Stimulated activated CD4-positive, alpha-beta T cell treated with anti-CD3 and anti-CD28 coated beads, Interleukin-4, amount 100 ng/mL, for 4 hours (primary cell): ENCODE measurements at places on chromosomes 4 and X.

- no peak for DNase-seq
Measured at GRCh38 chr4:84924434-84924833, 42.1 kb downstream of the WDFY3 start.

DNA sequence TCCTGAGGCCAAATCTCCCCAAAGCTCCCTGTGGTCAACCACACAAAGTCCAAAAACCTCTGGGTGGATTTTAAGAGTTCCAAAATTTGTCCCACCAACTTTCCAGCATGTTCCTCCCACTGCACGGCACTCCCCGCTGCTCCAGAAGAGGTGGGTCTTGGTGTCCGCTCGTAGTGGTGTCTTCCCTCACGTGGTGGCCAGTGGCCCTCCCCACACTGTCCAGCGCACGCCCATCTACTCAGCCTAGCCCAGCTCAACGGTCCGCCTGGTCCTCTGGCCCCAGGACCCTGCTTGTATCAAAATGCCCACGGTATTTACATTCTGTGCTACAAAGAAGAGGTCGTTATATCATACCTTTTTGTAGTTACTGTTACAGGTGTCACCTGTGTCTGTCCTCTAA is 83.5 kb downstream of the NSUN7 start:
- DNase-seq: no peak

GRCh38 chr4:39609454-39609931 is 29.2 kb downstream of the SMIM14 start:
- DNase-seq: no peak

DNA sequence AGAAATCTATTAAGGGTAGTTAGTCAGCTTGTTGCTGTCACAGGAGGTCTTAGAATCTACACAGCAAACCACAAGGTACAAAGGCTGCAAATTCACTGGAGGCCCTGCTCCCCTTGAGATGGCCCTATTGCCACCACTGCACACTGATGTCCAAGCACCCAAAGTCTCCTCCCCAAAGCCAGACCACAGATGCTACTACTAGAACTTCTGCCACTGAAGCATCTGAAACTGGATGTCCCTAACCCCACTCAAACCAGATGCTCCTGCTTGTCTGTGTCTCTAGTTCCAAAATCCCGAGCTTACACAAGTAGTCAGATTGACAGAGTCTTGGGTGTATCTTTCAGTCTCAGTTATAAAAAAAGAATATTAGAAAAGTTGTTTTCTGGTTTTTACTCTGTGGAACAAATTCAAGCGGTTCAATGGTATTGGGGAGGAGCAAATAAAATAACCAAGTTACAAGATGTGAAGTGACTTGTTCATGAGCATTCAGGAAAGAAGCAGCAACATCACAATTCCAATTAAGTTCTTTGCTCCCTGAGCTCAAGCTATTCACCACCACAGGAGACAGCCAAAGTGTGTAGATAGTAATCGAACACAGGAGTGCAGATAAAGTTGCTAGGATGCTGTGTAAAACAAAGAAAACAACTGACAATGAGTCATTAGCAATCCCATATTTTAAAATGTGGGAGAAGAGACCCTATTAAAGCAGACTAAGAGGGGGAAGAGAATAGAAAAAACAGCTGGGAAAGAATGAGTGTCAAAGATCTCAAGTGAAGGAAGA is 352.3 kb downstream of the PDGFC start:
- no peak for DNase-seq

GRCh38 chr4:53015681-53016080 is 153.6 kb downstream of the RASL11B start:
- no peak for DNase-seq

DNA sequence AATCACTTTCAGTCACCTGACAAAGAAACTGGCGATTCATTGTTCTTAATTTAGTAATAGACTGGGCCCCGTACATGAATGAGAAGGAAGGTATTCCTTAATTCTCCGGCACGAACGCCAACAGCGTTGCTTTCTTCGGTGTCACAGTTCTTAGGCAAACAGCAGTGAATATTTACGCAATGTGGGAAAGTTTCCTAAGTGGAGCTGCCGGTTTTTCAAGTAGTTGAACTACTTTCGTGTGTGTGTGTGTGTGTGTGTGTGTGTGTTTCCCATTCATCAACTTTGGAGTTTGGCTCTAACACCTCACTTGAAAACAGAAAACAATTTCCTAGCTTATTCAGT is 651 bp downstream of the NXT2 start:
- no peak for DNase-seq

DNA sequence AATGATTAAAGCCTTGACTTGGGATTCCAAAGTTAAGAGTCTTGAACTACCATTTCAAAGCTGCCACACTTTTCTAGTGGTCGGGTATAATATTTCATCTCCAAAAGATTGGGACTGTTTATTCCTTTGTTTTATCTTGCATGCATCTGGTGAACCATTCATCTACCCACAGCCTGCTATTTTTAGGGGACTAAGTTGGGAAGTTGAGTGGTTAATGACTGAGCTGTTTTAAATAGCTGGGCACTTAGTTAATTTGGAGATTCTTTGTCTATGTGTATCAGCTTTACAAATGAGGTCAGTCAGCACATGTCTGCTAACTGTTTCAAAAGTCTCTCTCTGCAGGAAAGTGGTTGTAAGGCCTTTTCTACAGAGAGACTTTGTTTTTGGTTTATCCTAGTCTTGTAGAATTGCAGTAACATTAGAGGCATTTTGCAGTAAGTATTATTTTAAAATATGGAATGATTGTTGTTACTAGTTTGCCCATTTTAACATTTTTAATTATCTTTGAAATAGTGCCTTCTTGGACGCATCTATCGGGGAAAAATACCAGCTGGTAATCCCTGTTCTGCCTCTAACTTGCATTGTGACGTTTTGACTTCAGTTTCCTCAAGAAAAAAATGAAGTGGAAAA is 8.2 kb downstream of the BMP2K start:
- no peak for DNase-seq

DNA sequence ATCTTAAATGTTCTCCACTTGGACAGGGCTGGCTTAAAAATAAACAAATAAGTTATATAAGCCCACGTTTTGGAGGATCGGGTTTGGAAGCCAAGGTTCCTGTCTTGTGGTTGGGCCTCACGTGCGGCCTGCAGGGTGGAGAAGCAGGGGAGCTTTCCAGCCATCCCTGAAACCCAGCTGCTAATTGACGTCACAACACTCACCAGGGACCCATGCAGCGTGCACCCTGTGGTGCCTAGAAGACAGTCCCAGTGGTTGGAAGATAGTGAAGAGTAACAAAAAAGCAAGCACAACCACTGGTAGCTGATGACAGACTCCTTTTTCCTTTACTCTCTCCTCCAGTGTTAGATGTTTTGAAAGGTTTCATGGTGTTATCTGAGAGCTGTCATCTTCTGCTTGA is 142.0 kb upstream of the RBPJ start:
- DNase-seq: no peak

DNA sequence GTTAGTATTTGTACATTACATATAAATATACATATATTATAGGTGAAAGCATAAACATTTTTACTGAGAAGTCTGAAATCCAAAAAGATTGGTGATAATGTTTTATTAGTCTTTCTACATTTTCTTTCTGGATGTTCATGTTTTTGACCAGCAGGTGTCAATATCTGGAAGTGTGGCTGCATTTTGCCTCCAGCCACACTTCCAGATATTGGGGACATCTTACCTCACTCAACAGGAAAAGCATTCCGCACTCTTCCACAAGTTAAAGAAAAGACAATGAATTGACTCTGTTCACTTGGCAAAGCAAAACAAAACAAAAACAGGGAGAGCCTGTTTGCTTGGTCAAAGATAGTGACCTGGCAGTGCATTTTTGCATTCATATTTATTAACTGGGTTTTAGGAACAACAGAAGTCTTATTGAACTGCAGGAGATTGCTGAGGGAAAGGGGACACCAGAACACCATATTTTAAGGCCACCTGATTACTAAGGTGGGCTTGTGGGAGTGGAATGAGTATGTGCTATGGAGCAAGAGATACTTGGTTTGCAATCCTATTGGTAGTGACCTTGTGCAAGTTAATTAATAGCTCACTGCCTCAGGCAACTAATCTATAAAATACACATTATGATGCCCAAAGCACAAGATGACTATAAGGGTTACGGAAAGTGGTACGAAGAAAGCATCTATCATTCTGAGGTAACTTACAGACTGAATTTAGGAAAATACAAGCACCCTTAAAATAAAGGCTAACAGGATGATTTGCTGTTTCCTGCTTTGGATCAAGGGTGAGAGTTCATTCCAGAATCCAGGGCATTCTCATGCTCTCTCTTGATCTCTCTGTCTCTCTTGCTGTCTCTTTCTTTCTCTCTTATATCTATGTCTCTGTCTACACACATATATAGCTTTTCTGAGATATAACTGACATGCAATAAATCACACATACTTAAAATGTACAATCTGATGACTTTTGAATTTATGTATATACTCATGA is 389.9 kb upstream of the EMCN start:
- no peak for DNase-seq

- peak; percentile 29 for DNase-seq
Measured at GRCh38 chr4:174522183-174523024, at the start of gene HPGD. Gene HPGD, minus strand, starts transcription at chr4:174522488. Its CDS starts 37 bp downstream, at chr4:174522451.

DNA sequence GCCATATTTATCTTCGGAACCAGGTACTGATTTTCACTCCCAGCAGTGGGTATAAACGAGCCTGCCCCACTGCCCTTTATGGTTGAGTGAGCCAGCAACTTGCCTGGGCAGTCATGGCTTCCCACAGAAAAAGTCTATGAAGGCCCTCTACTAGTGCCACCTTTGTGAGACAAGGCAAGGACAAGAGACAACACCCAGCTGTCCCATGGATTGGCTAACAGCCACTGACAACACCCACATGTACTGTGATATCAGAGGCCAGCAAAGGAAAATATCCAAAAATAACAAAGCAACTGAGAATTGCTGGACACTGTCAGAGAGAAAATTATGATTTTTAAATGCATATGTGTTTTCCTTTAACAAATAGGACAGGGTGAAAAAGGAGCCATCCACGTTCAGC is 248.4 kb upstream of the TTC29 start:
- DNase-seq: no peak

- DNase-seq: no peak
Measured at GRCh38 chr4:6307230-6307629, 37.6 kb downstream of the WFS1 start.

GRCh38 chr4:2484185-2484584 is 15.3 kb downstream of the RNF4 start:
- DNase-seq: no peak
